ENCODE measurements at places on chromosomes 11 and 22.

DNA sequence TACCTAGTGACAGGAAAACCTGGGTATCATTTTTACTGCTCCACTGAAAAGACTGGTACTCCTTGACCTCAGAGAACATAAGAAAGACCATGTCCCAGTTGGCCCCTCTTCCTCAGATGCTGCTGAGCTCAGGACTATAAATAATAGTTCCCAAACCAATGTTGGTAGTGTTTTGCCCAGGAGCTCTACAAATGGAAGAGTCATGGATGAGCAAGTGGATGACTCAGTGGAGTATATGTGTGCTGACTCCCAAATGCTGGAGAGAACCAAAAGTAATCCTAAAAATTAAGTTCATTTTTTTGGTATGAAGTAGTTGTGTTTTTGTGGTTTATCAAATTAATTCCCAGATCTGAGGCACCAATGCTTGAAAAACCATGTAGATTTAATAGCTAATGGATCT lies 482.0 kb downstream of the KCNA4 start:
- no peak for DNase-seq

- DNase-seq, result peak; percentile 69
Measured at GRCh38 chr22:40484906-40485669, 114.7 kb downstream of the SGSM3 start.

DNA sequence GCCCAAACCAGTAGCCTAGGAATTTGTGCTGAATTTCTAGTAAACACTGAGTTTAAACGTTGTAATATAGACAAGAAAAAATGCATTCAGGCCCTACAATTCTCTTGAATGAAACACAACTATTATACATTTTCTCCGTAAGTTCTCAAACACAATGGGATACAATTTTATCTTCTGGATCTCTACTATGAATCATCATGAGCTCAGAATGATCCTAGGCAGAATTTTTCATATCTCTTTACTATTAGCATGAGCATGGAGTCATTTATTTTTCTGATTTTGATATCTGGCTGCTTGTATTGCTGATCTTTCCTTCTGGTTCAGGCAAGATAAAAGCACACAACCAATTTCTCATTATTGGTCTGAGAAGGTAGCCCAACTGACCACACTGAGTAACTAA lies 1123.4 kb upstream of the RAG2 start:
- no peak for DNase-seq

DNA sequence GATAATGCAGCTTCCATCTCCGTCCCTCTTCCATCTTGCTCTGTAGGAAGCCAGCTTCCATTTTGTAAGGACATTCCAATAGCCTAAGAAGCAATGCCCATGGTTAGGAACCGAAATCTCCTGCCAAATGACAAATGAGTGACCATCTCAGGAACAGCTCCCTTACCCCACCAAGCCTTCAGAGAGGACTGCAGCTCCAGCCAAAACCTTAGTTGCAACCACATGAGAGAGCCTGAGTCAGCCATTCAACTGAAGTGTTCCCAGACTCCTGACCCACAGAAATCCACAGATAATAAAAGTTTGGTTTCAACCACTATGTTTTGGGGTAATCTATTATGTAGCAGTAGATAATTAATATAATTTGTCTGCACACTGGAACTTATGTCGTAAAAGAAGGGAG lies 51.7 kb upstream of the LDLRAD3 start:
- DNase-seq, result no peak

- DNase-seq, result no peak
Measured at GRCh38 chr11:67284811-67285540, 4.1 kb upstream of the ANKRD13D start.

DNA sequence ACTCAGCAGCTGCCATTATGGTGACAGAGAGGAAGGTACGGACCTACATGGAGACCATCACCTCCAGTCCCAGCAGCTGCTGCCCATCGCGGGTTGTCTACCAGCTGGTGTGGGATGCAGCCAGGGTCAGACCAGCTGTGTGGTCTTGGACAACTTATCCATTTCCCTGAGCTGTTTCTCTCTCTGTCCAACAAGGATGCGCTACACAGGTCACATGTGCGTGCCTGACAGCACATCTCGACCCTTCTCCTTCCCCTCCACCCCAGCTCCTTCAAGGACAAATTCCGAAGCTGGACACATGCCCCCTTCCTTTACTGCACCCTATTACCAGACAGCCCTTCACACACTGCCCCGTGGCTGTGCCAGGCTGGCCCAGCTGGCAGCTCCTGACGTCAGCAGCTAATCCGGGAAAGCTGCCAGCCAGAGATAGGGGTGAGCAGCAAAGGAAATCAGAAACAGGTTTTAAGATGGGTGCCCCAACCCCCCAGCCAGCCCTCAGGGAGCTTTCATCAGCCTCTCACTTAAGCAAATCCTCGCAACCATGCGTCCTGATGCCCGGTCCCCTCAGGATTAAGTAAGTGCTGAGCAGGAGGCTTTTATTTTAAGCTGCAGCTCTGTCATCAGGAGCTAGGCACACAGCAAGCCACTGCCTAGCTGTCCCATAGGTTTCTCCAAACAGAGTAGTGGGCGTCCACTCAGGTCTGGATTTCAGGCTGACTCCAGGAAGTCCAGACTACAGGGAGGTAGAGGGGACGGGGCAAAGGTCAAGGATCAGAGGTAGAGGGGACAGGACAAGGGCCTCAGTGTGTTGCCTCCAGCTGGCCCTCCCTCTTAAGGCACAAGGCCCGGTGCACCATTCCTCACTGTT lies 20.3 kb downstream of the TEF start:
- peak; percentile 81 for DNase-seq

- peak; percentile 29 for DNase-seq
Measured at GRCh38 chr22:42964994-42965699, 49.8 kb downstream of the PACSIN2 start.

DNA sequence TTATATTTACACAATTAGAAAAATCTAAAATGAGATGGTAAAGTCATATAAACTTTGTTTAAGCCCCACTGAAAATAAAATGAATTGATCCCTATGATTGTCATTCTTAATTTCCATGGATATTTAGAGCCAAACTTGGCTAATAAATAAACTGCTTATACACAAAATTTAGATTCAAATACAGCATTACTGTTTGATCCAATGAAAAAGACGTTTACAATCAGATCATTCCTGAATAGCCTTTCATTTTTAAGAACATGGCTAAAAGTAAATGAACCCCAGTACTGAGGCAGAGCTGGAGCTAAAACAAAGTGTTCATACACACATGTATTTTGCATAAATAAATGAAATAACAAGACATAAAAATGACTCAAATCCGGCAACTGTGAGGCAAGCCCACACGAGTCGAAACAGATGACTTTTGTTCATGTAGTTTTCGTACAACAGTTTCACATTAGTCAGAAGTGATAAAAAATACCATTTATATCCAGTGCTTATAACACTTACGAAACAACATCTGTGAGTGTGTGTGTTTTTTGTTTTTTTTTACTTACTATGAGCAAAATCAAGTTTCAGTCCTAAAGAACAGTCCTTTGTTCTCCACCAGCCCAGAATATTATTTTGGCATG lies 386.5 kb downstream of the SOX6 start:
- DNase-seq, result no peak

DNA sequence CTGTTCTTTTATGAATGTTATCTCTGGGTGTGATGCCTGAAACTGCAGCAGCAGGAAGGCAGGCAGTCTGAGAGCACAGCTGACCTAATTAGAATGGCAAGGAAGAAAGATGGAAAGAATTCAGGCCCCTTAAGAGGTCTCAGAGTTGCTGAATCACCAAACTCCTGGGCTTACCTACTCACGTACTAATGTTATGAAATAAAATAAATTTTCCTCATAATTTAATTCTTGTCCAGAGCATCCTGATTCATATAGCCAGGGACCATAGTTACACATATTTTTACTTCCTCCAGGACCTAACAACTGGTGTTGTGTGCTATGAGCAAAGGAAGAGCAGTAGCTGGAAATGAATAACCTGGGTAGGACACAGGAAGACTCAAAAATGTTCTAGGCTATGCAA lies 41.9 kb downstream of the SNX19 start:
- DNase-seq, result no peak

DNA sequence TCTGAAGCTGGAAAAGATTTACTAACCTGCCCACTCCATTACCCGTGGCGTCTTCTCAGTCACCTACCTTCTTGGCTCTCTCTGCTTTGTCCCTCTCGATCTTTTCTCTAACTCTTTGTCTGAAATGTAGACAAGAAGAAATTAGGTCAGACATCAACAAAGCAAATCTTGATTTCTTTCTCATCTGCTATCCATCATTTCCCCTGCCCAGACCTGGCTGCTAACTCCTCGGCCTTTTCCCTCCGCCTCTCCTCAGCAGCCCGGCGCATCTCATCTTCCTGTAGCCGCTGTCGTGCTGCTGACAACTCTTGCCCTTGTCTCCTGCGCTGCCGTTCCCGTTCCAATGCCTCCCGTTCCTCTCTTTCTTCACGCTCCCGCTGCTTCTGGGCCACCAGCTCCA lies 1.2 kb downstream of the UBXN1 start:
- no peak for DNase-seq

DNA sequence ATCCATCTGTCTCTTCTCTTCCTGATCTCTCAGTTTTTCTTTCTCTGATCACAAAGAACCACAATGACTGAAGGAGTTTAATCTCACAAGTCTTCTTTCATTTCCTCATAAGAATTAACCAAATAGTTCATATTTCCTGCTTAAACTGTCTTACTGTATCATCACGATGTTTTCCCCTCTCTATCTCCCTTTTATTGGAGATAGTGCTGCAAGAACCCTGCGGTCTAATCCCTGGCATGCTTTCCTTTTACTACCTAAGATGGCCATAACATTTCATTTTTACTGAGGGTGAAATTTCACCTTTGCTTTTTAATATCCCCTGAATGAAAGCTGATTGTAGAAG lies 28.9 kb downstream of the CARD18 start:
- no peak for DNase-seq

DNA sequence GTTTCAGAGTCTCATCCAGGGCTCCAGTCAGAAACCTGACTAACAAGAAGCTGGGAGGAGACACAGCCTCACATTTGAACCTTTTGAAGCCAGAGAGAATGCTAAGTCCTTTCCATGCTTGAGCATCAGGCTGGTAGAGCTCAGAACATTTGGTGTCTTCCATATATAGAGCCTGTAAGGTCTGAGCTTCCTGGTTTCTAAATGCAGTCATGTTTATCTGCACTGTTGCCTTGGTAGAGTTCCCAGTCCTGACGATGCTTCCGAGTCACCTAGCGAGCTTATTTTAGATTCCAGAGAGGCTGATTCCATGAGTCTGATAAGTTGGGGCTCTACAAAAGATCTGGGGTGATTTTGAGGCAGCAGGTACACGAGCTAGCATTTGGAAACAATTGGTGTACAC lies 68.4 kb upstream of the SORL1 start:
- no peak for DNase-seq

DNA sequence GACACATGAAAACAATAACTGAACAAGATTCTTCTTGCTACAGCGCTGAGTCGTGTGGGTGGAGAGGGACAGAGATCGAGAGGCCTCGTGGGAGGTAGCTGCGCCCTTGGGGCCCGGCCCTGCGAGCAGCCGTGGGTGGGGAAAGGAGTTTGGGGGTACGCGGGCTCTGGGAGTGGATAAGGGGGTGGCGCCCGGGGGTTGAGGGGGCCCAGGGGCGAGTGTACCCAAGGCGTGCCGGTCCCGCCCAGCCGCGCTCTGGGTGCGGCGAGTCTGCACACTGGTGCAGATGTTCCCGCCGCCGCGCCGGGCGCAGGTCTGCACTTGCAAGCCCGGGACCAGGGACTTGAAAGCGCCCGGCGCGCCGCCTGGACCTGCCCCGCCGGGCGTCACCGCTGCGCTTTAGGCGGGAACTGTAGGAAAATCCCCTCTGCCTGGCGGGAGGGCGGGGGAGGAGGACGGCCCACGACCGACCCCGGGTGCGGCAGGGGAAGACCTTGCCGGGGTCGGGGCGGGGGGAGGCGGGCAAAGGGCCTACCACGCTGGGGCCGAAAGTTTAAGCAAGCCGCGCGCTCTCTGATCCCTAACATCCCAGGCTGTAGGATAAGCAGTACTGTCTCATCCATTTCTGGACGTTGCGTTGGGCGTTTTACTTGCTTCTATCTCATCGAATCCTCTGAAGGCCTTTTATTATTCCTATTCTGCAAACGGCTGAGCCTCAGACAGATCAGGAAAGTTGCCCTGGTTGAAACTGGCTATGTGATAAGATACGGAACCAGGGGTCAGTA lies 1.4 kb upstream of the KREMEN1 start:
- DNase-seq, result peak; percentile 94

GRCh38 chr22:24128631-24129262 lies 52.5 kb upstream of the SUSD2 start:
- DNase-seq, result peak; percentile 93

DNA sequence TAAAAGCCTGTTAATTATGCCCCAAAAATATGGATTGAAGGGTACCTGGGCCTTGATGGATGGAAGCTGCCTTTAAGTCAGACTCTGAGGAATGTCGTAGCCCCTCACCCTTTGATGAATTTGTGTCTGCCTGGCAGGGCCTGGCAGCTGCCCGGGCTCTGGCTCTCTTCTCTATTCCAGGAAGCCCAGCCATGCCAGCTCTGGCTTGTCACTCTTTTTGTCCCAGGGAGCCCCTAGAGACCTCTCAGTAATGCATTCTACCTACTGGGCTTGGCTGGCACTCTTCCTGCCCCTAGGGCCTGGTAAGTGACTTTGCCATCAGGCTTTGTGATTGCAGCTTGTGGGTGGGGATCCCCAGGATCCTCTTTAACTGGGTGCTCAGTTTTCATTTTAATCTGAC lies 103.8 kb downstream of the GRIK4 start:
- no peak for DNase-seq

DNA sequence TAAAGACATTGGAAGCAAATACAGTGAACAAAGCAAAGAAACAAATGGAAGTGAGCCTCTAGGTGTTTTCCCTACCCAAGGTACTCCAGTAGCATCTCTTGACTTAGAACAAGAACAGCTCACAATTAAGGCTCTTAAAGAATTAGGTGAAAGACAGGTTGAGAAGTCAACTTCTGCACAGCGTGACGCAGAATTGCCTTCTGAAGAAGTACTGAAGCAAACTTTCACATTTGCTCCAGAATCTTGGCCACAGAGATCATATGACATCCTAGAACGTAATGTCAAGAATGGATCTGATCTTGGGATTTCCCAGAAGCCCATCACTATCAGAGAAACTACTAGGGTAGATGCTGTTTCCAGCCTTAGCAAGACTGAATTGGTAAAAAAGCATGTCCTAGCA lies 39.3 kb downstream of the RTN3 start:
- no peak for DNase-seq

DNA sequence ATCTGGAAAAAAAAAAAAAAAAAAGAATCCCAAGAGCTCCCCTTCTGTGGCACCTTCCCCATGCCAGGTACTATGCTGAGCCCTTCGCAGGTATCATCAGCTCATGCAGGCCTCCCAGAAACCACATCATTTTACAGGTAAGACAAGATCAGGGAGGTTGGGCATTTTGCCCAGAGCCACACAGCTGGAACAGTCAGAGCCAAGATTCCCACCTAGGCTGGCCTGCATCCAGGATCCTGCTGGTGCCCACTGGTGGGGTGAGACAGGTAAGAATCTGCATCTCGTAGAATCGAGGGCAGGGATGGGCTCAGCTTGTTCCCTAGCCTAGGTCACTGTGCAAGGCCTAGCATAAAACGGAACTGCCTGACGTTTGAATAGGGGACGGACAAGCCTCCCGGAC lies 15.7 kb upstream of the MEN1 start:
- DNase-seq, result no peak

- DNase-seq, result peak; percentile 40
Measured at GRCh38 chr11:118660681-118661424, 18.6 kb downstream of the TREH start.

GRCh38 chr22:35559354-35560005 lies 18.8 kb downstream of the RASD2 start:
- no peak for DNase-seq

- no peak for DNase-seq
Measured at GRCh38 chr11:113255096-113255495, 59.3 kb upstream of the TTC12 start.

GRCh38 chr11:64753380-64754123 lies 6.2 kb downstream of the PYGM start:
- no peak for DNase-seq

GRCh38 chr11:118067006-118067405 lies 9.9 kb upstream of the TMPRSS4 start:
- DNase-seq, result no peak
